Transverse colon (tissue), 4 donors: ENCODE measurements at places on chromosomes 16 and 17. TPM values are rescaled to one million over a fixed set of nuclear protein-coding genes. Genes with fewer than 3 reads are reported as not detected.

DNA sequence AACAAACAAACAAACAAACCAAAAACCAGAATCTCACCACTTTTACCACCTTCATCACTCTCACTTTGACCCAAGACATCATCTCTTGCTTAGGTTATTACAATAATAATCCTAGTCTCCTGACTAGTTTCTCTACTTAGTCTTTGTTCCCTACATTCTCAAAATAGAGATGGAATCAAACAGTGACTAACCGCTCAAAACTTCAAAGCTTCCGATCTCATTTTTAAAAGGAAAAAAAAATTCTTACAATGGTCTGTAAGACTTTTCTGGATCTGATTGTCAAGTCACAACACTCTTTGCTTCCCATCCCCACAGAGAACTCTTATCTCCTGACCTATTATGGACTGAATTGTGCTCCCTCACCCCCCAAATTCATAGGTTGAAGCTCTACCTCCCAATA is 60.9 kb downstream of the SPAG9 start:
- no peak overlapping the region for H3K27ac ChIP-seq
- peaks cover 11% of the 10 kb centered on the region for H3K4me1 ChIP-seq
- H3K27me3 ChIP-seq: no peaks in the 10 kb centered on the region
- no peak overlapping the region for H3K4me3 ChIP-seq
- H3K36me3 ChIP-seq: no peaks in the 10 kb centered on the region
- DNase-seq: no peak

- no peak overlapping the region for H3K4me3 ChIP-seq
- no peak overlapping the region for H3K27ac ChIP-seq
- H3K4me1 ChIP-seq: peaks cover 27% of the 10 kb centered on the region
- DNase-seq: no peak
Measured at GRCh38 chr16:29992344-29992967, 3.0 kb downstream of the HIRIP3 start.

DNA sequence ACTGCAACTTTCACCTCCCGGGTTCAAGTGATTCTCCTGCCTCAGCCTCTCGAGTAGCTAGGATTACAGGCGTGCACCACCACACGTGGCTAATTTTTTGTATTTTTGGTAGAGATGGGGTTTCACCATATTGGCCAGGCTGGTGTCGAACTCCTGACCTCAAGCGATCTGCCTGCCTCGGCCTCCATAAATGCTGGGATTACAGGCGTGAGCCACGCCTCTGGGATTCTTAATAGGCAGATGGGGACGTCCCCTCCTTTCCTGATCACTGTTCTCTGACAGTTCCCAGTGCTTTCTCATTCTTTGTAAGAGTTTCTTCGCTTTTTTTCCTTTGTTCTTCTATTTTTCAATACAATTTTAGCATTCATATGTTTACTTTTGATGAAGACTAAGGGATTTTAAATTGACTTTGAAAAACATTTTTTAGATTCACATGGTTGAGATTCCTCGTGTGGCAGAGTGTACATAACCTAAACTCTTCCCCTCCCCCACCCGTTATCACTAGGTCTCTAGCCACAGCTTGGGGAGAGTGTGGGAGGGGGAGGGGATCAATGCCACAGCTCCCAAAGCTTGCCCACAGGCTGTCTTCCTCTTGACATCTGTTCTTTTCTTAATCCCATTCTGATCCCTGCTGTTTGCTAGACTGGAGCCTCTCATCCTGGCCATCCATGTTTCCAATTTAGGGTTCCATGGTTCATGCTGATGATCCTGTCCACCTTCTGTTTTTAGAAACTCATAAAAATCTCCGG is 11.0 kb downstream of the ADORA2B start:
- H3K27me3 ChIP-seq: no peaks in the 10 kb centered on the region
- no peaks in the 10 kb centered on the region for H3K36me3 ChIP-seq
- DNase-seq: no peak
- H3K27ac ChIP-seq: no peak overlapping the region
- H3K4me3 ChIP-seq: no peak overlapping the region
- H3K4me1 ChIP-seq: peaks cover 24% of the 10 kb centered on the region

DNA sequence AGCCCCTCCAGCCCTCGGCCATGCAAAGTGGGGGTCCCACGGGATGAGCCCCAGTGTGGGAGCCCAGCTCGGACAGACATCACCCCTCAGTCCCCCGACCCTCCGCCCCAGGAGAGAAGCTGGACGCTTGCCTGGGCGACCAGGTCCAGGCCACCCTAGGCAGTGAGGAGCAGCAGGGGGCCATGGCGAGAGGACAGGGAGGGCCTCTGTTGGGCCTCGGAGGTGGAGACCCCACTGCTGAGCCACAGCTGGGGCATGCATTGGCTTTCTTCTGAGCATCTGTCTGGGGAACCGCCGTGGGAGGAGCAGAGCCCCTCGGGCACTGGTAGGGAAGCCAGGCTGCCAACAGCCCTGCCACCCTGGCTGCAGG is 13.0 kb downstream of the ACTG1 start:
- H3K4me1 ChIP-seq: no peaks in the 10 kb centered on the region
- no peak overlapping the region for H3K4me3 ChIP-seq
- no peaks in the 10 kb centered on the region for H3K27me3 ChIP-seq

DNA sequence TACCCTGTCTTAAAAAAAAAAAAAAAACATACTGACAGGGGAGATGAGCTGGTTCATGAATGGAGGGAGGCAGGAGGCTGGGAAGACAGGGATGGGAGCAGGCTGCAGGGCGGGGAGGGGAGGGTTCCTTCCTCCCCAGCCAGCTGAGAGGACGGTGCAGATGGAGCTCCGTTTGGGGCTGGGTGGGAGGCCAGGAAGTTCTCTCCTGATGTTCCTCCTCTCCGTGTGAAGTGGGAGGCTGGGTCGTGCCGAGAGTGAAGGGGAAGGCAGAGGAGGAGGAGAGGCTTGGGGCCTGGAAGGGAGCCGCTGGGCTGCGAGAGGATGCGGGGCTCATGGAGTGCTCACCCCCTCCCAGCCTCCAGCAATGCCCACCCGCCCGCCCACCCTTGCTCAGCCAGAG is 21.3 kb downstream of the SBK1 start:
- DNase-seq: no peak
- H3K4me3 ChIP-seq: no peak overlapping the region
- no peaks in the 10 kb centered on the region for H3K36me3 ChIP-seq

GRCh38 chr17:539766-540165 is 174.9 kb downstream of the VPS53 start:
- no peaks in the 10 kb centered on the region for H3K4me1 ChIP-seq
- no peak overlapping the region for H3K27ac ChIP-seq
- H3K4me3 ChIP-seq: no peak overlapping the region
- DNase-seq: no peak
- peaks cover 13% of the 10 kb centered on the region for H3K36me3 ChIP-seq
- no peaks in the 10 kb centered on the region for H3K27me3 ChIP-seq

- H3K36me3 ChIP-seq: peaks cover 9% of the 10 kb centered on the region
- no peak overlapping the region for H3K27ac ChIP-seq
- no peaks in the 10 kb centered on the region for H3K4me1 ChIP-seq
- no peak overlapping the region for H3K4me3 ChIP-seq
Measured at GRCh38 chr17:59796785-59797205, 89.3 kb downstream of the VMP1 start.

GRCh38 chr17:76753061-76753961 is 15.4 kb downstream of the MFSD11 start:
- no peak for DNase-seq
- H3K36me3 ChIP-seq: peaks cover 18% of the 10 kb centered on the region
- no peaks in the 10 kb centered on the region for H3K27me3 ChIP-seq
- no peak overlapping the region for H3K27ac ChIP-seq

Gene SLC25A39
- 136 TPM for total RNA-seq
